ENCODE measurements at places on chromosomes 4 and X. TPM values are rescaled to one million over a fixed set of nuclear protein-coding genes. Genes with fewer than 3 reads are reported as not detected.

FAM114A1 gene
- total RNA-seq, result 76.8 TPM

IL3RA gene
- 20.4 TPM for total RNA-seq

HS3ST1 gene
- total RNA-seq, result 0.77 TPM

ATP1B4 gene
- total RNA-seq, result not detected

APLN gene
- total RNA-seq, result 13.9 TPM

SFRP2 gene
- total RNA-seq, result not detected

KIAA1210 gene
- not detected for total RNA-seq

CT45A10 gene
- total RNA-seq, result not detected

MRPL1 gene
- total RNA-seq, result 11.4 TPM

PSAPL1 gene
- not detected for total RNA-seq

RBM3 gene
- total RNA-seq, result 393 TPM

GRIA2 gene
- total RNA-seq, result not detected

XAGE1A gene
- not detected for total RNA-seq

TNIP2 gene
- 91.3 TPM for total RNA-seq

CFP gene
- 0.13 TPM for total RNA-seq

PTCHD1 gene
- total RNA-seq, result not detected

XG gene
- under 0.01 TPM for total RNA-seq

FGF2 gene
- total RNA-seq, result 7.0 TPM

MAGEA1 gene
- not detected for total RNA-seq

FUNDC2 gene
- total RNA-seq, result 39.8 TPM

CAPN6 gene
- total RNA-seq, result not detected

HTN1 gene
- total RNA-seq, result 0.26 TPM

SMR3B gene
- not detected for total RNA-seq

TLR6 gene
- 0.13 TPM for total RNA-seq

CXCL11 gene
- 0.26 TPM for total RNA-seq

BEND4 gene
- under 0.01 TPM for total RNA-seq

HELT gene
- not detected for total RNA-seq

CRMP1 gene
- 1.5 TPM for total RNA-seq

PIN4 gene
- total RNA-seq, result 11.0 TPM

GUCY1A1 gene
- total RNA-seq, result 50.6 TPM

IQCM gene
- total RNA-seq, result not detected

CSAG3 gene
- total RNA-seq, result not detected

IGSF1 gene
- total RNA-seq, result 0.25 TPM

PLAC1 gene
- total RNA-seq, result not detected

GAGE12G gene
- total RNA-seq, result not detected

FRMPD3 gene
- total RNA-seq, result not detected

DIPK2B gene
- total RNA-seq, result 57.9 TPM

SPARCL1 gene
- 10.0 TPM for total RNA-seq

BRS3 gene
- not detected for total RNA-seq
